Activated naive CD8-positive, alpha-beta T cell treated with anti-CD3 and anti-CD28 coated beads, Interleukin-2, amount 50 U/mL, for 24 hours (primary cell): ENCODE measurements at places on chromosomes 6 and 20.

DNA sequence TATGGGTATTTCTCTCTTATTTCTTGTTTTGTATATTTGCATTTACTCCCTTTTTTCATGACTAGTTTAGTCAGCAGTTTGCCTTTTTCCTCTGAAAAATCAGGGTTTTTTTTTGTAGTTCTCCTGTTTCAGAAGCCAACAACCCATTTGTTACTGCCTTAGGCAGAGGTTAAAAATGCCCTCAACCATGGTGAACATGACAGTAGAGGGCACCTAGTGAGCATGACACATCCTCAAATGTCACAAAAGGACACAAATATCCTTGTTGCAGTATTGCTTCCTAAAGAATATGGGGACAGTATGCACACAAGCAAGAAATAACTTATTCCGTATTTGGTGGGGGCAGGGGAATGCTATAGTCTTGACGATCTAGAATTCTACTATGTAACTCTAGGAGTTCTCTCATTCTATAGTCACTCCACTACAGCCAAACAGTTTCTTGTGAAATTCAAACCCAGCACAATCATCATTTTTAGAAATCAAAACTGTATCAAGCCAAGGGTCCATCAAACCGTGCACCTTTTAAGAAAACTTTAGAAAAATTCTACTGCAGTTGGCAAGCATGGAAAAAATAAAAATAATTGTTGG is 47.0 kb downstream of the GOPC start:
- DNase-seq, result no peak

- DNase-seq, result no peak
Observed at GRCh38 chr6:125273965-125274364, 27.8 kb downstream of the HDDC2 start.

DNA sequence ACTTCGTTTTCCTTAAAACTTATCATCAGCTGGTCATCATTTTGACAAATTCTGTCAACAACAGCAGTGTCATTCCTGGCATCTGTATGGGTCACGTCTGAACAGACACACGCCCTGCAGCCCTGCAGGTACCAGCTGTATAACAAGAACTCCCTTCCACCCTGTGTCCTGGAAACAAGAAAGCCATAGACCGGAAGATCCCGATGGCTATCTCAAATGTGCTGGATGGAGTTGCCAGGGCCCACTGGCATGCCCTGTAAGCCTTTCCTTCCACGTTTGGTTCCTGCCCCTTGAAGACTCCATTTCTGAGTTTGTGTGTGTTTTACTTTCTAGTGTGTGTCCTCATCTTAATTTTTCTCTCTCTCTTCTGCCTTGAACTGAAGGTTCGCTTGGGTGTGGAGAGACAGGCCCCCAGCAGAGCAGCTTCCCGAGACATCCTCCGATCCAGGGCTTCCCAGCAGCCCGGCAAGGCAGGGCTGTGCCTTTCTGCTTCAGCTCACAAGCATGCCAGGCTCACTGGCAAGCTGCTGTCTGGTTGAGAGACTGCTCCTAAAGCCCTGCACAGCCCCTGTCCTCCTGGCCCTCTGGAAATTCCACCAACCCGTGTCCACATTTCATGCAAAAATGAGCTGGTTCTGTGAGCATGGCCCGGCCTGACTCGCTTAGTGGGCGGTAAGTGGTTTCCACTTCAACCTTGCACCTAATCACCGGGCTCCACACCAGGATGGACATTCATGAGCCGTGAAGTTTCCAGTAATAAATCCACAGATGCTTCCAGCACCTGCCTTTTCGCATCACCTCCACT is 8.7 kb downstream of the GFRA4 start:
- DNase-seq, result no peak

- DNase-seq, result no peak
Observed at GRCh38 chr20:47586649-47587294, 85.1 kb downstream of the NCOA3 start.

GRCh38 chr20:62668441-62669027 is 26.2 kb downstream of the SLCO4A1 start:
- peak; percentile 32 for DNase-seq

GRCh38 chr6:57822896-57823358 is 505.5 kb downstream of the PRIM2 start:
- DNase-seq, result no peak

GRCh38 chr6:40395698-40396076 is 191.5 kb downstream of the LRFN2 start:
- DNase-seq, result no peak

DNA sequence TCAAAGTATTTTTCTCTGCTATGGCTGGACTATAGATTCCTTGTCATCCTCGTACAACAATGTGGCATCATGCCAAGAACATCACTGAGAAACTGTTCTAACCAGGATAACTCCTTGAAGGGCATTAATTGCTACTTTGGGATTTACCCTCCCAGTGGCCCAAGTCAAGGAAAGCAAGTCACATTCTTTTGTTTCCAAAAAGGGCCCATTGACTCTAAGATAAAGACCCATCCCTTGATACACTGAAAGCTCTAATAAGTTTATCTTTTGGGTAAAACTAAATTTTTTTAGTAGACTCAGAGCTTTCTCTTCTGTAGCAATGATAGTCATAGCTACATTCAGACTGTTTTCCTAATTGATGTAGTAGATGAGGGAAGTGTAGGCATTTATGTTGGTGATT is at the start of gene OR2J3:
OR2J3 (plus strand) TSS at position 301 of the 400 bp plus-strand sequence. CDS start 3,833 bp downstream, outside the sequence.
- DNase-seq, result no peak

DNA sequence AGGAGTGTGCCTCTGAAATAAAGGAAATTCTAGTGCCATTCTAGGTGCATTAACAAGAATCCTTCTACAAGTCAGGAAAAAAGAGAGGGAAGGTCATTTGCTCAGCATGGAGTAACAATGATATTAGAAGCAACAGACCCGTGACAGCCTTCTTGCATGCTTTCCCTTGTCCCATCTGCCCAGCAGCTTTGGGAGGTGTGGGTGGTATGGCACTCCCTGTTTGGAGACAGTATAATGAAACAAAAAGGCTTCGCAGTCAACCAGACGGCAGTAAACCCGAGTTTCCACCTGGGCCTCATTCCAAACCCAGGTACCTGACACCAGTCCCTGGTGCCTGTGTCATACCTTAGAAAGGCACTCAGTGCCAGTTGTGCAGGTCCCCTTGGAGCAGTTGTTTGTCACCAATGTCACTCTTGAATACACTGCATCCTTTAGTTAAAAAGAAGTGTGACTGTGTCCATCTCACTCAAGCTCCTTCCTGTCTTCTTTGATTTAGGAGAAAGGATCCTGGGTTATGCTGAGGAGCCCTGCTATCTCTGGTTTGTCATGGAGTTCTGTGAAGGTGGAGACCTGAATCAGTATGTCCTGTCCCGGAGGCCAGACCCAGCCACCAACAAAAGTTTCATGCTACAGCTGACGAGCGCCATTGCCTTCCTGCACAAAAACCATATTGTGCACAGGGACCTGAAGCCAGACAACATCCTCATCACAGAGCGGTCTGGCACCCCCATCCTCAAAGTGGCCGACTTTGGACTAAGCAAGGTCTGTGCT is 14.7 kb downstream of the STK35 start:
- DNase-seq, result no peak

DNA sequence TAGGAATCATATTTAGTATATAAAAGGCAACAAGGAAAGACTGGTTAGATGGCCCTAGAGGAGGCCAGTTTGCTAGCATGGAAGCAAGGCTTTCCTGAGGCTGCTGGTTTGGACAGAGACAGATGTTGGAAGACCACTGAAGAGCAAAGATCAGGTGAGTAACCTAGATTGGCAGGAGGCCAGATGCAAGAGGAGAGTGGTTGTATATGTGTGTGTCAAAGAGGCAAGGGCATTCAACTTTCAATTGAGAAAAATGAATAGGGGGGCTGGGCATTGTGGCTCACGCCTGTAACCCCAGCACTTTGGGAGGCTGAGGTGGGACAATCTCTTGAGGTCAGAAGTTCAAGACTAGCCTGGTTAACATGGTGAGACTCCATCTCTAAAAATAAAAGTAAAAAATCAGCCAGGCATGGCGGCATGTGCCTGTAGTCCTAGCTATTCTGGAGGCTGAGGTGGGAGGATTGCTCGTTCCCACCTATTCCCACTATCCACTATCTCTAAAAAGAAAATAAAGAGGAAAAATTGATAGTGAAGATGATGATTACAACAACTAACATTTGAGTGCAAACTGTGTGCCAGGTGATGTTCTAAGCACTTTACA is 79.8 kb downstream of the PRDM1 start:
- DNase-seq, result no peak

- DNase-seq, result no peak
Observed at GRCh38 chr6:30775104-30775503, 30.8 kb upstream of the IER3 start.

DNA sequence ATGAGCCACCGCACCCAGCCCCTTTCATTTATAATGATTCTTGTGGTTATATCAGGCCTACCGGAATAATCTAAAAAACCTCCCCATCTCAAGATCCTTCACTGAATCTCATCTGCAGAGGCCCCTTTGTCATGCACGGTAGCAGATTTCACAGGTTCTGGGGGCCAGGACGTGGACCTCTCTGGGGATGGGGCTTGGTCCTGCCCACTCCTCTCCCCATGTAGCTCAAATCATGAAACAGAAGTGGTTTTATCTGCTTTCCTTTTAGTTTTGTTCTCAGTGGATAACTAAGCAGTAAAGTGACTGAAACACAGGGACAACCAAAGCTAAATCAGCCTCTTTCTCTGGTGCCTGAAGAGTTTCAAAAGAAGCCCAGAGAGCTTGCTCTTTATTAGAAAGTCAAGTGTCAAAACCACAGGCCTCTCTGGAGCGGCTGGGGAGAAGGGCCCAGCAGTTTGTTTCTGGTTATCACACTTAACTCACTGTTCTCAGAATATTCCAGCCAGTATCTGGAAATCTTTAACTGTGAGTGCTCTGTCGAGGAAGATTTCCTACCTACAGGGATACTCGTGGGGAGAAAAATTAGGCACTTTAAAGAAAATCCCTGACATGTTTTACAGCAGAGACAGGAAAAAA is 60.6 kb upstream of the FAM184A start:
- no peak for DNase-seq

DNA sequence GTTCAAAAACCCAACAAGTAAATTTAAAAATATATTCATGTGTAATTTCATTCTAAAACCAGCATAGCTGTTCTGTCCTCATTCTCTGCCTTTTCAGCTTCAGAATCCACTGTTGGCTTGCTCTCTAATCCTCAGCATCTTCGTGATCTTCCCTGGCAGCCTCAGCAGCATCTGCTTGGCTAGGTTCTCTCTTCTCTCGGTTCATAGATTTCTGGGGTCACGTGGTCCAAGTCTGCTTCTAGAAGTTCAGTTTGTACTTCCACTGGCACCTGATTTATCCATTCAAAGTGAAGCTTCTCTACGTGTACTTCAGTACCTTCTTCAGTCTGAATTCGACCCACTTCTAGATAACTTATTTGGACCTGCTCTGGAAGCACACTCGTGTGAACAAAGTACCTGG is 245.7 kb downstream of the EPM2A start:
- DNase-seq, result no peak

GRCh38 chr6:156985309-156985708 is 208.1 kb downstream of the ARID1B start:
- no peak for DNase-seq

GRCh38 chr20:17825252-17825959 is 125.6 kb downstream of the BANF2 start:
- DNase-seq, result no peak
